ENCODE measurements at places on chromosomes 4 and X. TPM values are rescaled to one million over a fixed set of nuclear protein-coding genes. Genes with fewer than 3 reads are reported as not detected.

The PHOX2B gene
- not detected for total RNA-seq

The EIF4E gene
- 72.8 TPM for total RNA-seq

The GAGE12F gene
- not detected for total RNA-seq

The BST1 gene
- 13.7 TPM for total RNA-seq

The FHDC1 gene
- 3.0 TPM for total RNA-seq

The RAI2 gene
- total RNA-seq: 24.9 TPM

The FGFRL1 gene
- 32.9 TPM for total RNA-seq

The MAN2B2 gene
- total RNA-seq: 58.0 TPM

The MGARP gene
- total RNA-seq: 3.7 TPM

The CEP135 gene
- 10.4 TPM for total RNA-seq

The GAB3 gene
- 12.8 TPM for total RNA-seq

The GABRG1 gene
- total RNA-seq: 0.03 TPM

The CD99 gene
- 292 TPM for total RNA-seq

The MPP1 gene
- total RNA-seq: 37.4 TPM

The SMARCA1 gene
- 51.1 TPM for total RNA-seq

The KLHL15 gene
- 6.0 TPM for total RNA-seq

The JAKMIP1 gene
- 0.21 TPM for total RNA-seq
